ENCODE measurements at places on chromosomes 1 and 21. TPM values are rescaled to one million over a fixed set of nuclear protein-coding genes. Genes with fewer than 3 reads are reported as not detected.

PRELP gene
- total RNA-seq = not detected

EXOC8 gene
- 11.9 TPM for total RNA-seq

RAD54L gene
- total RNA-seq = 16.8 TPM

CD5L gene
- total RNA-seq = not detected

QSOX1 gene
- total RNA-seq = 112 TPM

LRRIQ3 gene
- 1.7 TPM for total RNA-seq
